ENCODE measurements at places on chromosomes 2 and 18.

GRCh38 chr2:145032791-145033190 is 512.9 kb upstream of the ZEB2 start:
- DNase-seq, result no peak

DNA sequence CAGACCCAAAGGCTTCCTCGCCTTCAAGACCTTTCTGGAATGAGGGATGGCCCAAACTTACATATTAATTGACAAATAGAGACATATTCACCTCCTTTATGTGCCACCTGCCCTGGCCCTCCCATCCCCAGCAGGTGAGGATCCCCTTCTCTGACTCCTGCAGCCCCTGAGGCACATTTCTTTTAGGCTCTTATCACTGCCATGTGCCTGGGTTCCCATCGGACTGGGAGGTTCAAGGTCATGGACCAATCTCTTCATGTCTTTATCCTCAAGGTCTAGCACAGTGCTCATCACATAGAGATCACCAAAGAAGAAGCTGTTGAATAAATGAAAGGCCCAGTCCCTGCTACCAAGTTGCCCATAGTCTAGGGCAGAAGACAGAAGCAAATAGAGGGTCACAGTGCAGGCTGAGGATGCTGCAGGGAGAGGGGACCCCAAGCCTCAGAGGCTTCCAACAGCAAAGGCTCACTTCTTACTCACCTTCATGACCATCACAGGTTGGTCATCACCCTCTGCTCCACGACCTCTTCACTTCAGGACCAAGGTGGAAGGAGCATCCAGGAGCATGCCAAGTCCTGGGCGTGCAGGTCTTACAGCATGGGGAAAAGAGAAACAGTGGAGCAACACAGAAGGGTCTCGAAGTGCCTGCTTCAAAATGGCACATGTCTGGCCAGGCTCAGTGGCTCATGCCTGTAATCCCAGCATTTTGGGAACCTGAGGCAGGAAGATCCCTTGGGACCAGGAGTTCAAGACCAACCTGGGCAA is 193.9 kb downstream of the SMAD2 start:
- DNase-seq, result no peak

DNA sequence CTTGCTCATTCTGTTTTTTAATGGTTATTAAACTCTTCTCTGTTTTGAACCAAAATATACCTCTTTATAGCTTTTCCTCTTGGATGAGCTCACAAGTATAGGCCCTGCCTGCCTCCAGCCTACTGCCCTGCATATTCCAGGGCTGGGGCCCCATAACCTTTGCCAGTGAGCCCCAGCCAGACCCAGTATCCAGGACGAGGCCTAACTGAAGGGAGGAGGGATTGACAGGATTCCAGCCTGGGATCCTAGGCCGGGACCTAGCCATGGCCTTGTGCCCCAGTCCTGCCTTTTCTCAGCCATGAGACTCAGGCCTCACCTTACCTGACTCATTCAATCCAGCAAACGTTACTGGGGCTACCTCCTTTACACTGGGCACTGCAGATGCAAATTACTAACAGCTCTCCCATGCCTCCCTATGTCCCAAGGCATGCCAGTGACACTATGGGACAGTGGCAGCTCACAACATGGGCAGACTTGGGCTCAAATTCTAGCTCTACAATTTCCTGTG is 159.2 kb downstream of the DDX1 start:
- DNase-seq, result no peak

- DNase-seq, result no peak
Measured at GRCh38 chr2:105220604-105221003, 20.9 kb upstream of the GPR45 start.

Measured in H54 (cell line).